ENCODE measurements at places on chromosomes 3 and 15.

DNA sequence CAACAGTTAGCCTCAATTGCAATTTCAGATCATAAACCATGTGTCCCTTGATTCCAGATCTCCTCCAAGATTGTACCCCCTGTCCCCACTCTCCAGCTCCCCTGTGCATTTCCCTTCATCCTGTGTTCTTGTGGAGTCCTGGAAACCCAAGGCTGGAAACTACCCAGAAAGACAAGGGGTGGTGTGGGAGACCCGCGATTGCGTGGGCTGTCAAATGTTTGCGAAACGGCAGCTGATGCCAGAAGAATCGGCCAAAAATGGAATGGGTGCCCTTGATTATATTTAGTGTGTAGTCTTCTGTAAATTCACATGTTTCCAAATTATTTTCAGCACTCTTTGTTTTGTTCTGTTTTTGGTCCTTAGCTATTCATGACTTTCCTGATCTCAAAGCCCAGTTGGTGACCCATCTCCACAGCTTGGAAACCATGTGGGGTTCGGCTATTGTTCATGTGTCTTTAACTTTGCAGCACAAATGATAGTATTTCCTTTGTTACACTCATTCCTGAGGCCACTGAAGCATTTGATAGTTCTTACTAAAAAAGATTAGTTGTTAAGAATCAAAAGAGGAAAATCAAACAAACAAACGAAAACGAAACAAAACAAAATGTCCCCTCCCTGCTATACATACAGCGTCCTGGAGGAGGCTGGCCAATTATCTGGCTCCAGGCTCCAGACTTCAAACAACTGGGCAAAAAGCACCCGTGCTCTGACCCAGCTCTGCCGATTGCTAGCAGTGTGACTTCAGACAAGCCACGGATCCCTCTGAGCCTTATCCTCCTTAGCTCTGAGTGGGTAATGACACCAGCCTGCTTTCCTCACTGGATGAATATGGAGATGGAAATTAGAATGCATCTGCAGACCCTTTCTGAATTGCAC is 120.9 kb downstream of the CACNA2D3 start:
- DNase-seq: no peak

DNA sequence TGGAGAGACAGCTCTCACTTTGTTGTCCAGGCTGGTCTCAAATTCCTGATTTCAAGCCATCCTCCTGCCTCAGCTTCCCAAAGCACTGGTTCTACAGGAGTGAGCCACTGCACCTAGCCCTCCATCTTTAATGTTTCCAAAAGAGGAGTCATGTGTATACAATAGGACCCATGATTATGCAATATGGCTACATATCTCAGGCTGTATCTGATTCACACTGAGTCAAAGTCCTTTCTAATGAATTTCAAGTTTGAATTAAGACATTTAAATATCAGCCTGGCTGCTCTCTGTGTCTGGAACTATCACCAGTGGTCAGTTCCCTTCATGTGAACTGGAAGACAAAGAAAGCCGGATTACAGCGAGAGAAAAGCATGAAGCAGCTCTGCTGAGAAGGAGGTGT is 90.5 kb downstream of the MINAR1 start:
- DNase-seq: no peak

GRCh38 chr3:12729051-12729651 is 29.9 kb downstream of the TMEM40 start:
- DNase-seq: peak; percentile 79

GRCh38 chr3:180631317-180631716 is 29.4 kb downstream of the TTC14 start:
- DNase-seq: no peak

DNA sequence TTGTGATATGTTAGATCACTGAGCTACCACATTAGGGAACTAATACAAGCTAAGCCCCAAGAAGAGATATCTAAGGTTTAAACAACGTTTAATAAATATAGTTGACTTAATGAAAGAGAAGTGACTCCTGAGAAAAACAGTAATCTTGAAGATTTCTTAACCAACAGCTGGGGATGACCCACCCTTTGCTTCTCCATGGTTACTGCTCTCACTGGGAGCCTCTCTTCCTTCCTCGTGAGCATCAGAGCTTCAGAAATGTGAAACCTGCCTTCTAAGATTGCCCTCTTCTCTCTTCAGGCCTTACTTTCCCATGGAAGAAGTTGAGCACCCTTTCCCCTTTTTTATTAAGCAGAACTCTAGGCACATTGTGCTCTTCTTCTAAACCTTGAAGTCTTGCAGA is 132.2 kb upstream of the NR2E3 start:
- no peak for DNase-seq

DNA sequence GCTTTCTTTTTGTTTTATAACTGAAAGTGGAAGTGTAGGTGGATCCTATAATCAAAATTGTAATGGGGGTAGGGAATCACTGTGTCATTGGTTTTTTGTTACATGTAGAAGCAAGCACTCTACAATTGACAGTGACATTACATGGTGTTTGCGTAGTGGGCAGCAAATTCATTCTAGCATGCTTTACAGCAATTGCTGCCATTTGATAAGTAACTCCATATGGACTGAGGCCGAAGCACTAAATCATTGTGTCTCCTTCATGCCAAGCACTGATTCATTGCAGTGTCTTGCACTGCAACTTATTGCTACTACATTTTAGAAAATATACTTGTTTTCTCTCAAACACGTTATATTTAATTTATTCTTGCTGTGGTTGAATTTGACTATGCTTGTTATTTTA is 933.9 kb downstream of the NSUN3 start:
- no peak for DNase-seq

DNA sequence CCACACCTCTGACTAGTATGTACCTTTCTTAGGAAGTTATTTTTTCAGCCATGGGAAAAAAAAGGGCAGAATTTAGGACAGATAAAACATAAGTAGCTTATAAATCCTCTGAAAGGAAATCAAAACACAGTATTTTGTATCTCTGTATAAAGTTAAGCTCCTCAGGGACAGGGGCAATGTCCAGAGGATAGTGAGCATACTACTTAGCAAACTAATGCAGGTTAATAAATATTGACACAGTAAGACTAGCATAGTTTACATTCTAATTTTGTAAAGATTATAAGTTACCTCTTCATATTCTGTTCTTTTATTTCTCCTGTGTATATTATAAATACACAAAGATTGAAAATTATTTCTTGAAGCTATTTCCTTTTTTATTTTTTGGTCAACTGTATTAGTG is 2.1 kb downstream of the UBE3A start:
- no peak for DNase-seq

GRCh38 chr3:90054311-90054710 is 946.9 kb downstream of the EPHA3 start:
- no peak for DNase-seq

GRCh38 chr3:9914011-9914410 is 2.9 kb upstream of the IL17RC start:
- no peak for DNase-seq

DNA sequence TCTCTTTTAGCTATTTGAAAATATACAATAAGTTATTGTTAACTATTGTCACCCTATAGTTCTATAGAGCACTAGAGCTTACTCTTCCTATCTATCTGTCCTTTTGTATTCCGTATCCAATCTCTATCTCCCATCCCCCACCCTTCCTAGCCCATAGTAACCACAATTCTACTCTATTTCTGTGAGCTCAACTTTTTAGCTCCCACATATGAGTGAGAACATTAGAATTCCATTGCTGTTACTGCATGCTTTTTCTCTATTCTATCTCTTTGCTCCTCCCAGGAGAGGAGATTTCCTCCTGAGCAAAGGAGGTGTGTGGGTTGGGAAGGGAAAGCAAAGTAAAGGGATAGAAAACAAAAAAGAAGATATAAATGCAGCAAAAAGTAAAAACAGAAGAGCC is 105.6 kb upstream of the SLC4A7 start:
- DNase-seq: no peak

GRCh38 chr3:139105154-139105702 is 60.5 kb upstream of the PRR23C start:
- DNase-seq: no peak

- DNase-seq: no peak
These were observed 201.3 kb downstream of the XXYLT1 start for GRCh38 chr3:195069501-195070251.
